Pancreas (tissue), 10 donors: ENCODE measurements at places on chromosomes 7 and 10.

DNA sequence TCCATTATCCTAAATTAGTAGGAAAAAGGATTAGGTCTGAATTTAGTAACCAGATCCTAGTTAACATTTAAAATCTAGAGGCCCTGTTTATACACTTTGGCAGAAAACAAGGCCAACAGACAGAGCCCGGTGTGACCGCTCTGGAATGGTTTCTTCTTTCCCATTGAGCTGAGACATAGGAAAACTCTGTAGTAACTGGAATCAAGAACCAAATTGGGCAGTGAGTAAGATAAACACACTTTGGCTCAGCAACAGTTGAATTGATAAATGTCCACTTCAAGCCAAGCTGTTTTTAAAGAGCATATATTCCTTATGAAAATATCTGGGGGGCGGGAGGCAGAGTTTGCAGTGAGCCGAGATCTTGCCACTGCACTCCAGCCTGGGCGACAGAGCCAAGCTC is 343.7 kb upstream of the SEMA3A start:
- no peak for DNase-seq

- DNase-seq, result no peak
Measured at GRCh38 chr7:125878235-125878956, 948.8 kb upstream of the POT1 start.

- no peak for DNase-seq
Measured at GRCh38 chr10:89773081-89773480, 71.7 kb downstream of the KIF20B start.

GRCh38 chr7:108589874-108590273 is 20.2 kb downstream of the DNAJB9 start:
- no peak for DNase-seq

GRCh38 chr7:754531-755412 is 27.7 kb upstream of the PRKAR1B start:
- DNase-seq, result peak; percentile 48

- peak; percentile 43 for DNase-seq
Measured at GRCh38 chr7:3301831-3302618, 973 bp downstream of the SDK1 start.

DNA sequence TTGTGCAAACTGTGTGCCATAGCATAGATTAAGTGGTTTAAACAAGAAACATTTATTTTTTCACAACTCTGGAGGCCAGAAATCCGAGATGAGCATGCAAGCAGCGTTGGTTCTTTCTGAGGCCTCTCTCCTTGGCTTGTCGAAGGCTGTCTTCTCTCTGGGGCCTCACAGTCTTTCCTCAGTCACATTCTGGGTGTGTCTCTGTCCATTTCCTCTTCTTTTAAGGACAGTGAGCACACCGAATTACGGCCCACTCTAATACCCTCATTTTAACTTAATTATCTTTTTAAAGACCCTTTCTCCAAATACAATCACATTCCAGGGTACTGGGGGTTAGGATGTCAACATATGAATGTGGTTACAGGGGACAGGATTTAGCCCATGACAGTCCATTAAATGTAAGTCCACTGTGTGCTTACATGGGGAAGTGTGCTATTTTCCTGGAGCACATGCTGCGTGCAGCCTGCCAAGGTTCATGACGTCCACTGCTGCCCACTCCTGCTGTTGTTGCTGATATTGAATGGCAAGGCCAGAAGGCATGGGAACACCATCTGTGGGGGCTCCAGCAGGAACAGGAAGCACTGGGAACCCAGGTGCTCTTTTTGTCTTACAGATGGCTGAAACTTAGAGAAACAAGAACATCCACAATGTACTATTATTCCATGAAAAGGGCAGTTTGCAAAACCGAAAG is 365.5 kb downstream of the GALNT17 start:
- no peak for DNase-seq

GRCh38 chr10:23914641-23915040 is 294.3 kb upstream of the KIAA1217 start:
- no peak for DNase-seq

GRCh38 chr10:10977978-10978377 is 39.7 kb upstream of the CELF2 start:
- no peak for DNase-seq
